Stimulated activated CD4-positive, alpha-beta T cell treated with anti-CD3 and anti-CD28 coated beads, TNF-alpha, amount 100 ng/mL, for 24 hours (primary cell): ENCODE measurements at places on chromosomes 3 and 15.

- DNase-seq, result no peak
Measured at GRCh38 chr3:130894986-130895280, 1.0 kb downstream of the ATP2C1 start.

- DNase-seq, result no peak
Measured at GRCh38 chr15:94231723-94232468, 535 bp downstream of the MCTP2 start.

DNA sequence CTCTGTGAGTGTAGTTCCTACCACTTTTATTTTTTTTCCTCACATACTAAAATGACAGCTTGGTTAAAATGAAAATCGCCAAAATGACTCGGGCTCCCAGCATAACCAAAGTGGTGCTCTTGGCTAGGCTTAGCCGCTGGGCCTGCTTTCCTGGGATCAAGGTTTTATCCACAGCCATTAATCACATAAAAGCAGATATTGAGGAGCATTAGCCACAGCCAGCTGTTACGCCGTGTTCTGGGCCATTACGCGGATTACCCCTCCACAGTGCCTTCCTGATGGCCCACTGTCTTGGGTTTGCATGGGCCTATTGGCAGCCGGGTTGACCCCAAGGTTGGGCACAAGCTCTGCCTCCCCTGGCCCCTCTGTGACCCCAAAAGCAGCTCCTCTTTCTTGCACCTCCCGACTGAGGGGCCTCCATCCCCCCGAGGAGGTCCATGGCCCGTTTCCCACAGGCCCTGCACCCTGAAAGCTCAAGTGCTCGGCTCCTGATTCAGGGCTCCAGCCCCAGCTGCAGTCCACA lies 30.4 kb upstream of the TRPM1 start:
- no peak for DNase-seq

GRCh38 chr15:82647045-82647834 lies at the start of gene CPEB1:
Gene CPEB1 (minus strand): TSS chr15:82647363. CDS start chr15:82628459, 18,904 bp downstream.
- DNase-seq, result peak; percentile 34

DNA sequence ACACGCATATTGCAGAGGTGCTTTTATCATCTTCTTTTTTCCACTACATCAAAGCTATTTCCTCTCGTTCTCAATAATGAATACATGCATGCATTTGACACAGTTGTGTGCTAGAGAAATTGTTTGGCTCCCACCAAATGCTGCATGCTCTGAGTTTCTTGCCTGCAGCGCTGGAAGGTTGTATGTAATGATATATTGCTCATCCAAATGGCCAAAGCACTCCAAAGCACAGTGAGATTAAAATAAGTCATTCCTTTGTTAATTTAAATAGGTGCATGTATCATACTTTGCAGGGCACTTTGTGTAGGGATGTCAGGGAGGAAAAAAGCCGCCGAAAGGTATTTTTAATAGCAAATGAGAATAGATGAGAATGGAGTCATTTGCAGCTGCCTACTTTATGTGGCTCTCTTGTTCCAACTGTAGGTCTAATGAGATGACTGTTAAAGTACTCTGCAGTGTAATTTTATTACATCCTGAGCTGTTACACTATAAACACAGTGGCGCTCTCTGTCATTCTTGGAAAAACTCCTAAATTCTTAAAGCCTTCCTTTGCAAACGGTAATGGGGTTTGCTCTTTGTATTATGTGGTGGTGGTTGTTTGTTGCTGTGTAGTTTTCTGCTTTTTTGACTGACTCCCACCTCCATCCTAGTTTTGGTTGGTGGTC lies 56.9 kb upstream of the SKOR1 start:
- no peak for DNase-seq

DNA sequence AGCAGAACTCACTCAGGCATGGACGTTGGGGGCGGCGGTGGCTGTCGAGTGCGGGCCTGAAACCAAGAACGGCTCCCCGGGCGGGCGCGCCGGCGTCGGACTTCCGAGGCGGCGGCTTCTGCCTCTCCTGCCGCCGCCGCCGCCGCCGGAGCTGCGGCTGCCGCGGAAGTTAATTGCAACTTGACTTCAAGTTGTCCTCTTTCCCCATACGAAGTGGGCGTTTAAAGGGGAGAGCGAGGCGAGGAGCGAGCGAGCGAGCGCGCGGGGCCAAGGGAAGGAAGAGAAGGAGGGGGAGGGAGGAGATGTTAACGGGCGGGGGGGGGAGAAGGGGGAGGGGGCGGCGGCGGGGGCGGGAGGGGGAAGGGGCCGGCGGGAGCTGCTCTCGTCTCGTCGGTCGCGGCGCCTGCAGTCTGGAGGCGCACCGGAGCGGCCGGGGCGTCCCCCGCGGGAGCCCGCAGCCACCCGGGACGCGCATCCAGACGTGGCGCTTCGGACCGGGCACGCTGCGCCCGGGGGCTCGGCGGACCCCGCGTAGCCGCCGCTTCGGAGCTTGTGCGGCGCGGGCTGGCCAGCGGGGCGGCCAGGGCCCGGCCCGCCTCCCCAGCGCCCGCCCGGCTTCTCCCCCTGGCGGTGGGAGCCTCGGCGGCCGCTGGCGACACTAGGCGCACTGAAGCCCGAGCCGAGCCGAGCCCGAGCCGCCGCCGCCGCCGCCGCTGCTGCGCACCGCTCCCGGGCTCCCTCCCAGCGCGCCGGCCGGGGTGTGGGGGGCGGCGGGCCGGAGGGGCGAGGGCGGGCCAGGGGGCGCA lies 19.7 kb upstream of the SATB1 start:
- no peak for DNase-seq

DNA sequence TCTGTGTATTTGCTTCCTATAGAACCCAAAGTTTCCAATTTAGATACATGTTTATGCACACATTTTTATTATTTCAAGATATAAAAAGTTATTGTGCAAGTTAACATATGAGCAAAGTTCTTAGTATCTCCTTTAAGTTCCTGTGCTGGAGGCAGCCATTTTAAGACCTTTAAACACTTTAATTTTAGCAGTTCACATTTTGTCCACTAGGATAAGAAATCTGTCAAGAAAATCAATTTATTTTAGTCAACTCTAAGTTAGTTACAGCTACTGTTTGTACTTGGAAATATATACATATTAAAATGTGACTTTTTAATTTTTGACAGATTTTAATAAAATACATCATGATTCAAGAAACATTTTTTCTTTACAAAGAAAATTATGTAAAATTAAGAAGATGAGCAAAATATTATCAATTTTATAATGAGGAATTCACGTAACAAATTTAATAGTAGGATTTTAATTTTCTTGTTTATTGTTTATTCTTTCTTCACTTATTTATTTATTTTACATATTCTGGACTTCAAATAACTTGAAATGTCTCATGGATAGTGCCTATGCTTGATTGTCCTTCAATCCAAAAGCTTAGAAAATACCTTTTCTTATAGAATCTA lies 402.6 kb upstream of the GBE1 start:
- DNase-seq, result no peak

GRCh38 chr3:59995563-59995962 lies 945.7 kb upstream of the CFAP20DC start:
- DNase-seq, result no peak

GRCh38 chr15:68379759-68380290 lies 52.1 kb downstream of the ITGA11 start:
- no peak for DNase-seq

DNA sequence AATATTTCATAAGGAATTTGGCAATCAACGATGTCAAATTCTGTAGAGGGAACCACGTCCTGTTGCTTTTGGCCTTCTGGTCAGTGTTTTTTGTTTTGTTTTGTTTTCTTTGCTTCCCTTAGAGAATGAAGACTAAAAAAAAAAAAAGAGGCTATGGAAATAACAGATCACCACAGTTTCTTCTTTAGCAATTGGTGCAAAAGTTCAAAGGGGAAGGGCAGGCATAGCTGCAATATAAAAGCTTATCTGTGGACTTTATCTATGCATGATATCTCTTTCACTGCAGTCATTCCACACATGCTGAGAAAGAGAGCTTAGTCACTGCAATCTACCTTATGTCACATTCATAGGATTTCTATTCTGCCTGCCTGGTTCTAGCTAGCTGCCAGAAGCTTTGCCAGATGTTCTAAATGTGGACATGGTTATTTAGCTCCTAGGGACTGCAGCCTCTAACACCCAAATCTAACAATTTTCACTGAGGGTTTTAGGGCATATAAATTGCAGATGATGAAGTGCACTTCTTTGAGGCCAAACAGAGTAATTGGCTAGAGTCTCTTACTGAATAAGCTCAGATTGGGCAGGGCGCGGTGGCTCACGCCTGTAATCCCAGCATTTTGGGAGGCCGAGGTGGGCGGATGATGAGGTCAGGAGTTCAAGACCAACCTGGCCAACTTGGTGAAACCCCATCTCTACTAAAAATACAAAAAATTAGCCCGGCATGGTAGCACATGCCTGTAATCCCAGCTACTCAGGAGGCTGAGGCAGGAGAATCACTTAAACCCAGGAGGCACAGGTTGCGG lies 637.2 kb downstream of the NTRK3 start:
- DNase-seq, result no peak

DNA sequence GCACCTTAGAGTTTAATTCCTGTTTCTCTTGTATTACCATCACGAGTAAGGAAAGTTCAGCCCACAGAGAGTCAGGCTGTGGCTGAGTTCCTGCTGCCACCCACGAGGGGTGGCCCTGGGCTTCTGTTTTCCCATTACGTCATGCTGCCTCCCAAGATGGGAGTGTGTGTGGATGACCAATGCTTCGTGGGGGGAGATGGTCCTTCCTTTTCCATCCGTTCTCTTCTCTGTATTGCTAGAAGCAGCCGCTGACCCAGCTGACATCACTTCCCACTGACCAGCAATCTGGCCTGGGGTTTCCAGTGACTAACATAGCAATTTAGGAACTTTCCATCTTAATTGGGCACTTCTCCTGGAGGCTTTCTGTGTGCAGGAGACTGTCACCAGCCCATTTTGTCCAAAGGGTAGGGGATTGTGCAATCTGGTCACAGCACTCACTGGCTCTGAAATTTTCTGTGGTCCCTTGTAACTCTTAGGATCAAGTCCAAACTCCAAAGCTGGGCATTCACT lies 9.3 kb downstream of the IRAK2 start:
- DNase-seq, result no peak

DNA sequence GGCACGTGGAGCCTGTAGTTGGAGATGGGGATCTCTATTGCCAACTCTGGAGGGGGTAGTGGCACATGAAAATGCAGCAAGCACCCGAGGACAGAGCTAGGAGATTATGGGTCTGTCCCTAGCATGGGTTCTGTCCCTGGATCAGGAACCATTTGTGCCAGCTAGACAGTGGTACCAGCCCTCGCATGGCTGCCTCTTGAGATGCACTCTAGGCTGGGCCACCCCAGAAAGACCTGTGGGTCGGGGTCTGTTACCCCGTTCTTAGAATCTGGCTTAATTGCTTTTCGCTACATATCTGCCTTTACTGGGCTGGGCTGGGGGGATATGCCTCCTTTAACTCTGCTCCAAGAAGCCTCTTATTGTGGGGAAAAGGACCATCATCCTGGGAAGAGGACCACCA lies 54.5 kb downstream of the EPHB1 start:
- no peak for DNase-seq

DNA sequence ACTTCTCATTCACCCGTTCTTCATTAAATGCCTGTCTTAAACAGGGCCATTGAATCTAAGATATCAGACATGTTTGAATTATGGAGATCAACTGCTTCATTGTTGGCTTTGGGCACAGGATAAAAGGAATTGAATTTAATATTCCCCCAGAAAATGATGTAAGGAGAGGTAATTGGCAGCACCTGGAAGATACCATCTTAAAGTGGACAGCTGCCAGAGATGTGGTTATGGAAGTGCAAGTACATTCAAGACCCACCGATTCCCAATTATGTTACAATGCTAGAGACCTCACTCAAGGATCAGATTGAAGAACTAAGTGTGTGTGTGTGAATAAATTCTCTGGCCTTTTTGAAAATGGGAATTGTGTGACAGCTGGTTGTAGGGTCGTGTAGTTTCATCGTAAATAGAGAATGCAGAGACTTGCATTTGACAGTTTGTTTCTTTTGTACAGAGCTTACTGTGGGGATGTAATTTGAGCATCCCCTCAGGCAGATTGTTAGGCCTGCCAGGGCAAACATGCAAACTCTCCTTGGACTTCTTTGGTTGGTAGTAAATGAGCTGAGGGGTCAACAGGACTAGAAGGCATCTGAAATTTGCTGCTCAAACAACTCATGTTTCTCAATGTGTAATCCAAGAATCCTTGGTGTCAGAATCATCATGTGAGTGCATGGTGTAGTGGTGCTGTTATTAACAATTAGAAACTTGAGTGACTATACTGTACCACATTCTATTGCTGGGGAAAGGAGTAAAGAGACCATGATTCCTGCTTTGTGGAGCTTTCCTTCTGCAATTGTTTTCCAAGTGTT lies 359.2 kb upstream of the THRB start:
- no peak for DNase-seq

DNA sequence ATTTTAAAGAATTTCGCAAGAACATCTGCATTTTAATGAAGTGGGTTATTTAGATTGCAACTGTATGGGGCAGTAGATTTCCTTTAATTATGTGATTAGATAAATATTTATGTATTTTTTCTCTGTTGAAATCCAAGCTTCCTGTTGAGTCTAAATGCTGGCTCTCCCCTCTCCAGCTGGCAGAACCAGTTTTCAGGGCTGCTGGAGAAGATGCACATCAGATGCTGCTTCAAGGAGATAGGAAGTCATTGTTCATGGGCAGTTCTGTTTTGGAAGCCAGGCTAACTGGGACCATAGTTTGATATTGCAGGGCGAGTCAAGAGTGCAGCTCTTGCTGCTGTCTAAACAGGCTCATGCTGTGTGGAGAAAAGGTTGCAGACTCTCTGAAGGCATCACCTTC lies 97.4 kb downstream of the SLC9A9 start:
- no peak for DNase-seq

DNA sequence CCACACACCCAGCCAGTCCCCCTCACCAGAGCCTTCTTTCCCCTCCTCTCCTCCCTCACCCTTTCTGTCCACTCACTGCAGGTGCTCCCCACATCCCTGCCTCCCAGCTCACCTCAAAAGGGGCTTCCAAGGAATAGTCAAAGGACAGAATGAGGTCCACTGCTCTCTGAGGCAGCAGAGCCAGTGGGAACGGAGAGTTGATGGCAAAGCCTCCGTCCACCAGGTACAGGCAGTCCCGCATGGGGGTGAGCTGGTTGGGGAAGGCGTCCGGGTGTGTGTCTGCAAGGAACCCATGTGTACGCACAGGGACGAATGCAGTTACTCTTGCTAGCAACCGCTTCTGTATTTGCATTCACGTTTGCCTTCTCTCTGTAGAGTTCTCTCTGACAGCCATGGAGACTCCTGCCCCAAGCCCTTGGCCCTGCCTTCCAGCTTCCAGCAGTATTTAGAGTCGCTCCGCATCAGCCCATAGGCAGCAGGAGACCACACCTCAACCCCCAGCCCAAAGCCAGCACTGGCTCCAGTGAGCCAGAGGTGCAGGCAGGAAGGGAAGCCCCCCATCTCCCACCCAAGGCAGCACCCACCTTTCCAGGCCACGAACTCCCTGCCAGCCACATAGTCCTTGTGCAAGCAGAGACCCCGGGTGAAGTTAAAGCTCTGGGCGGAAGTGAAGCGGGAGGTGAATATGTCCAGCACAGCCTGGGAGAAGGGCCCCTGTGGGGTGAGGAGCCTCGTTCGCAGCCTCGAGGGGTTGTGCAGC lies 12.4 kb downstream of the PLA2G4F start:
- no peak for DNase-seq

- no peak for DNase-seq
Measured at GRCh38 chr3:126944089-126944965, 38.6 kb upstream of the PLXNA1 start.

GRCh38 chr3:172129498-172129849 lies 90.1 kb downstream of the FNDC3B start:
- DNase-seq, result no peak

GRCh38 chr3:13274125-13274524 lies 146.0 kb downstream of the NUP210 start:
- no peak for DNase-seq
